ENCODE measurements at places on chromosomes 7 and 10. TPM values are rescaled to one million over a fixed set of nuclear protein-coding genes. Genes with fewer than 3 reads are reported as not detected.

GRCh38 chr10:132310701-132311337 lies 3.1 kb upstream of the STK32C start:
- DNase-seq = no peak

The CRPPA gene
- total RNA-seq = 7.1 TPM

GRCh38 chr10:120260456-120260855 lies 196.6 kb upstream of the PLPP4 start:
- no peak for DNase-seq

GRCh38 chr7:37354656-37355131 lies 94.0 kb downstream of the ELMO1 start:
- DNase-seq = peak; percentile 90

DNA sequence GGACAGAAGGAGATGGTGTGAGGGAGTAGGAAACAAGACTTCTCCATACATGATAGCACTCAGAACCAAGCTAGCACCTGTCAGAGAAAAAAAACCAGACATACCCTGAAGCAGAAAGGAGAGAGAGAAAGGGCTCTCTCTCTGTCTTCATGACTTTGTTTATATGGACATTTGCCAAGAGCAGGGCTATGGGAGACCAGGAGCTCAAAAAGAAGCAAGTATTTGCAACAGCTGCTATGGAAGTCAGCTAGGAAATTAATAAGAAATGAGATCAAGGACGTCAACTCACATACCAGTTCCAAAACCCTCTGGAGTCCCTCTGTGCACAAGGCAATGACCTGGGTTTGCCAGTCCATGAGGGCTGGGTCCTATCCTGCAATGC lies 111.6 kb downstream of the SGMS1 start:
- no peak for DNase-seq

DNA sequence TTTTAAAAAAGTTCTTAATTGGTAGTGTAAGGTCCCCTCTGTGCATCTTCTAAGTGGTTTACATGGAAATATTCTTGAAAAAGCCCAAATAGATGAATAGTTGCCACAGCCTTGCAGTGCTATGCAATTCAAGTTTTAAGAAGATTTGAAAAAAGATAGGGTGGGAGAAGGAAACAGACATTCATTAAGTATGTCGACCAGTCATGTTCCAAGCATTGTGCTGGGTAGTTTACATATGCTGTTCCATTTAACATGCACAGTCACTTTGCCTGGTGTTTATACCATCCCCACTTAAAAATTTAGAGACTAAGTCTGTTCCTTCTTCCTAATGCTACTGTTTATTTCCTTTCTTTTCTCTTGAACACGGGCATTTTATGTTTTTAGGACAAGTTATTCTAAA lies 28.1 kb upstream of the NAMPT start:
- no peak for DNase-seq

DNA sequence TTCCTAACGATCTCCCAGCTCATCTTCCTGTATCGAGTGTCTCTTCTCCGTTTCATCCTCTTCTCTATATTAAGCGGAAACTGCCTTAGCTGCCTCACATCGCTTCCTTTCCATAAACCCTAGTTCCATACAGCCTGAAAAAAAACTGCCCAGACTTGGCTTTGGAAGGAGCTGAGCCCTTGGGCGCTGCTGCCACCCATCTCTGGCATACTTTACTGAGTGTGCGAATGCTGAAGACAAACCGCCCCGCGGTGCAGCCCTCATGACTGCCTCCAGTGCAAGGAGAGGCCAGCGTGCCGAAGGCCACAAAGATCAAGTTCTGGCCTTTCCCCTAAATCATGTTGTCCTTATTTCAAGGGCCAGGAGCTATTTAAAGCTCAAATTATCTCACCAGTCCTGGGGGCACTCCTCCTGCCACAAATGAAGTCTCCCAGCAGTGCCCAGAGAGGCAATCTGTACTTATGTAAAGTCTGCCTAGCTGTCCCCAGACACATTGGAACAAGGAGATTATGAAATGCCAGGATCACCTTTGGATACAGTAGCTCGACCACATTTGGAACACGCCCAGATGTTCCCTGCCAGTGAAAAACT lies 25.2 kb downstream of the YWHAG start:
- DNase-seq = peak; percentile 83

GRCh38 chr10:61343796-61344195 lies 109.4 kb downstream of the TMEM26 start:
- no peak for DNase-seq

The ARL5B gene
- 6.2 TPM for total RNA-seq

- peak; percentile 80 for DNase-seq
Observed at GRCh38 chr7:132500727-132501440, 75.4 kb downstream of the PLXNA4 start.

- DNase-seq = no peak
Observed at GRCh38 chr10:118966076-118966849, 63.3 kb upstream of the NANOS1 start.

The CFAP69 gene
- total RNA-seq = 1.6 TPM

GRCh38 chr7:116583653-116584052 lies 58.8 kb downstream of the CAV1 start:
- DNase-seq = no peak

The GNGT1 gene
- not detected for total RNA-seq

Data from Right ventricle myocardium inferior (tissue), 1 donor.